A549 treated with ZK216348 at 1 μM for 4 hours (cell line): ENCODE measurements at places on chromosomes 5 and 9. TPM values are rescaled to one million over a fixed set of nuclear protein-coding genes. Genes with fewer than 3 reads are reported as not detected.

The IL9 gene
- not detected in 5 replicates for total RNA-seq

The PCDHB11 gene
- total RNA-seq, result 0.05 to 0.20 TPM (median 0.08 TPM) in 4 of 5 replicates, not detected in the other

The SNCAIP gene
- not detected in 5 replicates for total RNA-seq

The OR1Q1 gene
- total RNA-seq, result 0.15 TPM in 1 of 5 replicates, not detected in the others

The PCDHA10 gene
- 0.02 to 0.11 TPM in 2 of 5 replicates, not detected in the others for total RNA-seq

The MVB12B gene
- total RNA-seq, result 5.0 to 8.1 TPM (median 7.3 TPM) in 5 replicates

The CAAP1 gene
- 19.0 to 24.7 TPM (median 20.2 TPM) in 5 replicates for total RNA-seq

The PCDHGC4 gene
- total RNA-seq, result not detected in 5 replicates

The NUTM2F gene
- not detected in 5 replicates for total RNA-seq

The MTREX gene
- total RNA-seq, result 36.3 to 60.8 TPM (median 38.8 TPM) in 5 replicates

The SPOUT1 gene
- 24.0 to 44.2 TPM (median 37.4 TPM) in 5 replicates for total RNA-seq

The PCDHA1 gene
- total RNA-seq, result 0.14 to 0.48 TPM (median 0.19 TPM) in 5 replicates

The SCAMP1 gene
- 14.2 to 29.2 TPM (median 22.3 TPM) in 5 replicates for total RNA-seq
